ENCODE measurements at places on chromosomes 6 and 20. TPM values are rescaled to one million over a fixed set of nuclear protein-coding genes. Genes with fewer than 3 reads are reported as not detected.

Gene PRSS35
- total RNA-seq: not detected

Gene CLPSL1
- not detected for total RNA-seq

Gene RIPOR3
- 0.76 TPM for total RNA-seq

Gene CDKN1A
- 142 TPM for total RNA-seq

Gene PNRC1
- total RNA-seq: 40.9 TPM

Gene ENPP4
- total RNA-seq: 9.9 TPM

Gene MOXD1
- total RNA-seq: 0.61 TPM

Gene PPP1R16B
- total RNA-seq: 54.9 TPM
